NCI-H187 (cell line): ENCODE measurements at places on chromosomes 1 and 21.

DNA sequence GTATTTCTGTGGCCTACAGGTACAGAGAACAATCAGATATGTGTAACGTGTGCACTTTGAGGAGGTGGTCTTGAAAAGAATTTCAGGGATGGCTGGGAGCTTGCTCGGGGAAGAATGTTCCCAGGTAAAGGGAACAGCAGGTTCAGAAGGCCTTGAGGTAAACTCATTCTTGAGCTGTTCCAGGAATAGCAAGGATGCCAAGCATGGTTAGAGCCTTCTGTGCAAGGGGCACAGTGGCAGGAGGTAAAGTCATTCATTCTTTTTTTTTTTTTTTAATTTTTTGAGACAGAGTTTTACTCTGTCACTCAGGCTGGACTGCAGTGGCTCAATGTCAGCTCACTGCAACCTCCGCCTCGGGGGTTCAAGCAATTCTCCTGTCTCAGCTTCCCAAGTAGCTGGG, 10.0 kb downstream of the UBE4B start:
- DNase-seq = no peak

DNA sequence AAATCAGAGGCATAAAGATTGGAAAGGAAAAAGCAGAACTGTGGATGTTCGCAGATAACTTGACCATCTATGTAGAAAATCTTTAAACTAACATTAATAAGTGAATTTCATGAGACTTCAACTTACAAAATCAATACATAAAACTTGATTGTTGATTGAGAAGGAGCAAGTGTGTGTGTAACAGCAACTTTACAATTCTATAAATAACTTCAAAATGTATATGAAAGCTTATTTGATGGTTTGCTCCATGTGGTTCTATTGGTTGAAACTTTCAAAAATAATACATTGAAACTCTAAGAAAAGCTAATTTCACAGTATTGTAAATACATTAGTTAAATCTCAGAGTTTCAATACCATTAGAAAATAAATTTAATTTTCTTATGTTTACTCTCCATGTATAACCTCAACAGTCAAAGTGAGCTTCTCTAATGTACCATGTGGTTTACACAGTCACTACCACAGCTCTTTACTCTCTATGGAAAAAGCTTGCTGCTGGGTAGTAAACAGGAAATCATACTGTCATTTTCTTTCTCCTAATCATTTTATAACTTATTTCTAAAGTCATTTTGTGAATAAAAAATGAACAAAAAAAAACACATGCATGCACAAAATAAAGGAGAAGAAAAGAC, 12.0 kb downstream of the AKT3 start:
- DNase-seq = no peak

GRCh38 chr1:245378745-245379144, 224.0 kb downstream of the KIF26B start:
- no peak for DNase-seq

GRCh38 chr1:3871451-3871805, 14.2 kb downstream of the DFFB start:
- no peak for DNase-seq

- DNase-seq = no peak
Observed at GRCh38 chr1:169271098-169271497, 96.5 kb downstream of the NME7 start.

GRCh38 chr21:44350773-44351481, 2.5 kb upstream of the TRPM2 start:
- DNase-seq = no peak
